ENCODE measurements at places on chromosomes 16 and 17.

GRCh38 chr16:58024486-58025350 lies 836 bp upstream of the MMP15 start:
- no peak for DNase-seq

DNA sequence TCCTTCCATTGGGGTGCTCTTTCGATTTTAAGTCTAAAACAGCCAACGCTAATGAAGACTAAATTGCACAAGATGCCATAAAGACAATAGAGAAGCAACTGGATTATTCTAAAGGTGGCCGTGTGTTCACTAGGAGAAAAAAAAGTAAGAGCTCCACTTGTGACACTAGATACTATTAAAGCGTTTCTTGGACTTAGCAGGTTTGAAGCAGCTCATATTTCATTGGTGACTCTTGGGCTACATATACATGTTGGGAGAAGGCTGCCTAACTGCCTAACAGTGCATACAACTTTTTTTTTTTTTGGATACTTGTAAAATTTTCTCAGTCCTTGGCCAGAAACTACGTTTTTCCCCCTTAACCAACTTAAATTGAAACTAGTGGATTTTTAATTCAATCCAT lies 111.8 kb upstream of the NOG start:
- DNase-seq = no peak

DNA sequence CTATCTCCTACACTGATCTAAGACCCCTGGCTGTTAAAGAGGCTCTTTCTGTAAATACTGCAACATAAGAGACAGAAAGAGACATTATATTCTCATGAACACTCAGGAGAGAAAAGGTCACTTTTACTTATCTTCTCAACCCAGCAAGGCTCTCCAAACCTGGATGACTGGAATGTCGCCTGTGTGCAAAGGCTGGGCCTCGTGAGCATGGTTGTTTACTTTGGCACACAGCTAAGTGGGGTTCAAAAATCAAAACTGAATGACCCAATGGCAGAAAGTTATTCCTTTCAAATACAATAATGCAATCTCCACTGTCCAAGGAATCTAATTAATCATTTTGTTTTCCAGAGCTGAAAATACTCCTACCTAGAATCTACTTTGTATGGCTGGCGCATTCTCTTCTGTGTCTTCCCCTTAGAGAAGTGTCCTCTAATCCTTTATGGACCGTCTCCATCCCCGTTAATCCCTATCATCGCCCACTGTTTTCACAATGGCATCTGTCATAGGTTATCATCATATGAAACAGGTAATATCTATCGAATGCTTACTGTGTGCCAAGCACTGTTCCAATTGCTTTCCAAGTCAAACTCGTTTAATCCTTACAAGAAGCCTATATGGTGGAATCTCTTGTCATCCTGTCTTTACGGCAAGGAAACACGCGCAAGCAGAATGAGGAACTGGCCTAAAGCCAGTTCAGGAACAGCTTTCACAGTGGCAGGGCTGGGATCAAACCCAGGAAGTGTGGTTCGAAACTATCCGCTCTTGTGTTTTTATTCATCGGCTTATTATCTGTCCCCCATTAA lies 1.3 kb downstream of the SLX4 start:
- DNase-seq = no peak

- no peak for DNase-seq
Observed at GRCh38 chr16:57925310-57925709, 45.6 kb downstream of the CNGB1 start.

All from Daoy (cell line).